Omental fat pad (tissue), 4 donors: ENCODE measurements at places on chromosomes 3 and 15. TPM values are rescaled to one million over a fixed set of nuclear protein-coding genes. Genes with fewer than 3 reads are reported as not detected.

- DNase-seq: no peak
Observed at GRCh38 chr3:146184241-146185015, 23.4 kb upstream of the PLOD2 start.

DNA sequence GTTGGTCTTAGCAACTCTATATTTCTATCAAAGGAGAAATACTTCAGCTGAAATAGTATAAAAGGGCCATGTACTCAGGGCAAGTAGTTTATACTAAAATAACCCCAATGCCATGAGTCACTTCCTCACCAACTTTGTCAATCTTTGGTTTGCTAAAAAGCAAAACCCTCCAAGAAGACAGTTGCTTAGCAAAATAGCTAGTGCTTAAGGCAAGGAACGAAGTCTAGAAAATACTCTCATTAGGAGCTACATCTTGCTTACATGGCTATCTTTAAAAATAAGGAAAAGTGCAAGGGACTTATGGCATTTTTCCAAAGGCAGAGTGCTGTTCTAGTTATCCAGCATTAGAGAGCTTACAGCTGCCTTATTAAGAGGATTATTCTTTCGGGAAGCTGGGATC, 28.4 kb downstream of the P3H2 start:
- DNase-seq: no peak

ARNT2 gene
- 3.2 TPM for total RNA-seq

DNA sequence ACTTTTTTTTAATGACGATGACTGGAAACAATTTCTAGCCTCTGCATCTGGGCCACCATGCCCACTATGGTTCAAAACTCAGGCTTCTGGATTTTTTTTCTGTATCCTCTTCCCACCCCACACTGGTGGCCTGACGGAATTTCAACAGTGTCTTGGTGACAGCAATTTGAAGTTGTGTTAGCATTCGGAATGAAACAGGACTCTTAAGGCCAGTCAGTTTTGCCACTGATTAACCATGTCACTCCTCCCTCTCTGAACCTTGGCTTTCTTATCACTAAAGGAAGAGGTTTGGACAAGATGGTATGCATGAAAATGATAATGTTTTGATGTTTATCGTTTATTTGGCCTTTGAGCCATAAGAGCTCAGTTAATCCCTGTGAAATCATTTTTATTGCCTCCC, 41.6 kb upstream of the BDH1 start:
- no peak for DNase-seq

- DNase-seq: no peak
Observed at GRCh38 chr15:28977377-28978010, 91.7 kb downstream of the APBA2 start.

- DNase-seq: no peak
Observed at GRCh38 chr3:14238356-14238755, 59.7 kb downstream of the LSM3 start.

DNA sequence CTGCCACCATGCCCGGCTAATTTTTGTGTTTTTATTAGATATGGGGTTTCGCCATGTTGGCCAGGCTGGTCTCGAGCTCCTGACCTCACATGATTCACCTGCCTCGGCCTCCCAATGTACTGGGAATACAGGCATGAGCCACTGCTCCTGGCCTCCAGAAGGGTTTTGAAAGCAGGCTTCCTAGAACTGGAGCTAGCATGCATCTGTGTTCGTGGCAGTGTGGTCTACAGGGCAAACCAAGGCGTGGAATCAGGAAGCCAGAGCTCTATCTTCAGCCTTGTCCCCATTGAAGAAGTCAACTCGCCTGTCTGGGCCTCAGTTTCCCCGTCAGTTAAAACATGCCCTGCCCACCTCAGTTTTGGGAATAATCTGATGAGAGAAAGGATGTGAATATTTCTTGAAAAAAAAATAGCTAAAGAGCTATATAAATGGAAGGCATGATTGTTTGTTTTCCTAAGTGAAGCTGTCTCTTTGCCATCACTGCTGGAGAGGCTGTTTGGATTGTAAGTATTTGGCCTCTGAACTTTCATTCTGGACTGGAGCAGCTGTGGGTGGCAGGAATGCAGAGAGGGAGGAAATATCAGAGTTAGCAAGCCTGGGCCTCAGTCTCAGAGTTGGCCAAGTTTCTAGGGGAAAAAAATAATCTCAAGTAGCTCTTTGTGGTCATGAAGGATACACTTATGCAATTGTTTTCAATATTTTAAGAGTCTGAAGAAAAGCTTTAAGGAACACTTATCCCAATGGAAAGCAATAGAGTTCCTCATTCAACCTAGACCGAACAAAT, 36.5 kb upstream of the UACA start:
- DNase-seq: no peak

DNA sequence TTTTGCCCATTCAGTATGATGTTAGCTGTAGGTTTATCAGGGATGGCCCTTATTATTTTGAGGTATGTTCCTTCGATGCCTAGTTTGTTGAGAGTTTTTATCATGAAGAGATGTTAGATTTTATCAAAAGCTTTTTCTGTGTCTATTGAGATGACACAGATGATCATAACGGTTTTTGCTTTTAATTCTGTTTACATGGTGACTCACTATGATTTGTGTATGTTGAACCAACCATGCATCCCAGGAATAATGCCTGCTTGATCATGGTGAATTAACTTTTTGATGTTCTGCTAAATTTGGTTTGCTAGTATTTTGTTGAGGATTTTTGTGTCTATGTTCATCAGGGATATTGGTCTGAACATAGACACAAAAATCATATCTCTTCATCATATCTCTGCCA, 8.3 kb downstream of the GPR156 start:
- no peak for DNase-seq

DNA sequence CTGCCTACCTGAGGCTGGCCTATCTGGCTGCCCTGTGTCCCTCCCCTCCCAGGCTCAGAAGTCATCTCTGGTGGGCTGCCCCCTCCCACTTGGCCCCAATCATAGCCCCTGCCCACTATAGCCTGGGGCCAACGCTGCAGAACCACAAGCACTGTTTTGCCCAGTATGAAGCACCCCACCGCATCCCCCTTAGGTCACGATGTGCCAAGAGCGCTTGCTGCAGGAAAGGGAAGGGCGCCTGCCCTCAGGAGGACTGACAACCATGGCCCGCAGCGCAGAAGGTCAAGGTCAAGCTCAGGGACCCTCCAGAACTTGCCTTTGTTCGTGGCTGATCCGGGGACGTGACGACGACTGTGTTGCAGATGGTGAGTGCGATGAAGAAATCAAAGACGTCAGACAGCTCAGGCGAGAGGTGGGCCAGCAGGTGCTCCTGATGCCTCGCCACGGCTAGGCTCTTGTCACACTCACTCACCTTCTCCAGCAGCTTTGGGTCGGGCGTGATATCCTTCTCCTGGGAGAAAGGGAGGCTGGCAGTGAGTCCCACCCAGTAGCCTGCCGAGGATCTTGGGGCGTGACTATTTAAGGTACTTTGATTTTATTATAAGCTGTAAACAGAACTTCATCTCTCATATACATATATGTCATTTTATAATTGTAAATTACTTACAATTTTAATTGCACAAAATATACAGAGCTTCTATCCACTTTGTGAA, 146.6 kb downstream of the ATP10A start:
- no peak for DNase-seq

DNA sequence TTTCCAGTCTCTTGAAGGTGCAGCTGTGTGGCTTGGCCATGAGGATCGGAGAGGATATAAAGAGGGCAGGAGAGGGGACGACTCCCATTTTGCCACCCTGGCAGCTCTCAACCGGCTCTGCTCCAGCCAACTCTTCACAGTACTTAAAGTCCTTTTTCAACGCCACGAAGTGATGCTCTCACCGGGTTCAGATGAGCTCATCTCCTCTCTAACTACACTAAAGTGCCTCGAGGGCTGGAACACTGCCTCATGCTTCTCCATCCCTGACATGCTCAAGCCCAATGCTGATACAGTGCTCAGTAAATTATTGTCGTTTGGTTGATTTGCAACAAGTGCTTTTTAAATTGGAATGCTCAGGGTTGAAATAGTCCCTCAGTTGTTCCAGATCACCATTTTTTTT, 97.8 kb downstream of the GTPBP8 start:
- DNase-seq: no peak

GPX1 gene
- total RNA-seq: 730 TPM

GRCh38 chr15:99052205-99052604, 44.6 kb upstream of the PGPEP1L start:
- DNase-seq: no peak

- no peak for DNase-seq
Observed at GRCh38 chr3:63387568-63387967, 109.5 kb downstream of the SYNPR start.

DNA sequence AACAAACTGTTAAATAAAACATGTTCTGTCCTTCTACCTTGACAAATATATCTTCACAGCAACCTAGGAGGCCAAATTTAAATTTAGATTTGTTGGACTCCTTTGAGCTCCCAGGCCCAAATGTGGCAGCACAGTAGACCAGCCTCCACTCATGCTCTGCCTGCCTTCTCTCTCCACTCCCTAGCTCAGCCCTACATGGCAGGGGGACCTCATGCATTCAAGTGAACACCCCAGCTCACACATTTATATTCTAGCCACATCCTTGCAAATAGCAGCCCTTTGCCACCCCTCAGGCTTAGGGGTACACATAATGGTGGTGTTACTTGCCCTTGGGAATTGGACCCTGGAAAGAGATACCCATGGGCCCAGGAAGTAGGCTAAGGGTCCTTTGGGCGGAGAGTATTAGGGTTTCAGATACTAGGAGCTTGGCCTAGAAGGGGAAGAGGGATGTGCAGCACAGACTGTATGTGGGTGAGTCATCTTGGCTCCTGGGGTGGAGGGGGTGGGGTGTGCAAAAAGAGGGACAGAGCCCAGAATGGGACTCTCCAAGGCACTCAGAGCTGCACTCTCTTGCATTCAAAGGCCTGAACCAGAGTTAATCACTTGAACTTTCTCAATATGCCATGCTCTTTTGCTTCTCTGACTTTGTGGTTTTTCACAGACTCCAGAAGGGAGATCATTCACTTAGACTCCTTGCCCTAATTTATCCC, 268.4 kb upstream of the ROPN1 start:
- no peak for DNase-seq
